Ovary (tissue), 10 donors: ENCODE measurements at places on chromosomes 5 and 9.

DNA sequence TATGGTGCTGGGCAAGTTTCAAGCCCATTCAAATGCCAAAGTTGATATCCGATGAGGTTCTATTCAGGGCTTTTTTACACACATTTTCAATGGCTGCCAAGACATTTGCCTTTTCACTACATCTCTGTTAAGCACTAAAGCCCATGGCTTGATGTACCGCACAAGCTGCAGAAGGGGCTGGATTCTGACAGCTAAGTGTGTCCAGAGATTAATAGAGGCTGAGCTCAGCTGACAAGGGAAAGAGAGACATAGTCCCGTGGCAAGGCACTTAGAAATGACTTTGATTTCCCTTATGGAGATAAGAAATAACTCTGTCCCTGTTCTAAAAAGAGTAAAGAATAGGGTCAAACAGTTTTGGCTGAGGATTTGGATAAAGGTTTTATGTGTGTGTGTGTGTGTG is 198.6 kb downstream of the DMRT2 start:
- no peak for DNase-seq

- peak; percentile 50 for DNase-seq
These were observed 12.5 kb upstream of the SLC36A3 start for GRCh38 chr5:151315998-151316597.

- no peak for DNase-seq
These were observed 77.8 kb upstream of the PRRC1 start for GRCh38 chr5:127439644-127440043.

DNA sequence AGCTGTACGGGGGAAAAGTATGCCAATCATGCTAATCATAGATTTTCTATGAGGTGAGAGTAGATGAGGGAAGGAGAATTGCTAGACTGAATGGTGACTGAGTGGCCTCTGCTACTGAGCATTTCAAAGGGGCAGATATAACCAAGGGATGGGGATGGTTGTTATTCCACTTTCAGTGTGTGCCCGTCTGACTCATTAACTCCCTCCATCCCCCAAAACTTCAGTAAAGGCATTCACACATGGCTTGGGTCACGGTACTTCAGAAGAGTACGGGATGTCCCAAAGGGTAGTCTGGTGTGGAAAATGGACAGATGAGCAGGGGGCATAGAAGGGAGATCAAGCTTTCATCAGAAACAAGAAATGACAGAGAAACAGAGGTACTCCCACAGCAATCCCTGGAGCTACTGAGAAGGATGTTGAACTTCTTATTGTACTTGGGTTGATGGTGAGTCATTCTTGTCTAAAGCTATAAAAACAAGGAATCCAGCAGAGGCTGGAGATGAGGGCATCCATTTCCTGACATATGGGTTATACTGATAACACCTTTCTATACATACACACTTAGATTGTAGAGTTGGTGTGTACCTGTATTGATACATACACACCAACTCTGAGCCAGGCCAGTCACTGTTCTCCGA is 8.9 kb upstream of the TLE4 start:
- DNase-seq = no peak

- no peak for DNase-seq
These were observed 90.4 kb downstream of the RIC1 start for GRCh38 chr9:5719100-5719926.

DNA sequence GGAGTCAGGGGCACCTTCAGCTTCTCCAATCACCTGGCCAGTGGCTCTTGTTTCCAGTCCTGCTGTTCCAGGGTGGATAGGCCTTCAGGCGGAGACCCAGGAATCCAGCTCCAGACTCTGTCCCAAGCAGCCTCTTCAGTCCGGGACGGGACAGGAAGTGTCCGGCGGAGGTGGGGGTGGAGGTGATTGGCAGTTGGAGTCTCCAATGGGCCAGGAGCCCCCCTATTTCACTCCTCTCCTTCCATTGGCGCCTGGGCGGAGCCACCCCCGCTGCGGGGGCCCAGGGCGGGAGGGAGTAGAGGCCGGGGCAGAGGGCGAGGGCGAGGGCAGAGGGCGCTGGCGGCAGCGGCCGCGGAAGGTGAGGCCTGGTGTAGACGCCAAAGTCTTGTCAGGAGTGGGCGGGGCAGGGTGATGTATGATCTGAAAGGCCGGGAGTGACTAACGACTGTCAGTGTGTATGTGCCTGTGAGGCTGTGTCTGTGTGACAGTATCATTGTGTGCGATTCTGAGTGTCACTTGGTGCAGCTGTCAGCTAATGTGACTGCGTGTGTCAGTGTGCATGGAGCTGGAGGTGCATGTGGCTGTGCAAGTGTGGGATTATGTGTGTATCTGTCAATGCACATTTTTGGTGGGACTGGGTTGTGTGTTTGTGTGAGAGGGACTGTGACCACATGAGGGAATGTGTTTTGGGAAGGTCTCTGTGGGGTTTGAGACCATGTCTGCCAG is at the start of gene IL11RA:
IL11RA (plus strand) TSS at position 310 of the 726 bp plus-strand sequence. CDS start 3,033 bp downstream, outside the sequence.
- peak; percentile 94 for DNase-seq

DNA sequence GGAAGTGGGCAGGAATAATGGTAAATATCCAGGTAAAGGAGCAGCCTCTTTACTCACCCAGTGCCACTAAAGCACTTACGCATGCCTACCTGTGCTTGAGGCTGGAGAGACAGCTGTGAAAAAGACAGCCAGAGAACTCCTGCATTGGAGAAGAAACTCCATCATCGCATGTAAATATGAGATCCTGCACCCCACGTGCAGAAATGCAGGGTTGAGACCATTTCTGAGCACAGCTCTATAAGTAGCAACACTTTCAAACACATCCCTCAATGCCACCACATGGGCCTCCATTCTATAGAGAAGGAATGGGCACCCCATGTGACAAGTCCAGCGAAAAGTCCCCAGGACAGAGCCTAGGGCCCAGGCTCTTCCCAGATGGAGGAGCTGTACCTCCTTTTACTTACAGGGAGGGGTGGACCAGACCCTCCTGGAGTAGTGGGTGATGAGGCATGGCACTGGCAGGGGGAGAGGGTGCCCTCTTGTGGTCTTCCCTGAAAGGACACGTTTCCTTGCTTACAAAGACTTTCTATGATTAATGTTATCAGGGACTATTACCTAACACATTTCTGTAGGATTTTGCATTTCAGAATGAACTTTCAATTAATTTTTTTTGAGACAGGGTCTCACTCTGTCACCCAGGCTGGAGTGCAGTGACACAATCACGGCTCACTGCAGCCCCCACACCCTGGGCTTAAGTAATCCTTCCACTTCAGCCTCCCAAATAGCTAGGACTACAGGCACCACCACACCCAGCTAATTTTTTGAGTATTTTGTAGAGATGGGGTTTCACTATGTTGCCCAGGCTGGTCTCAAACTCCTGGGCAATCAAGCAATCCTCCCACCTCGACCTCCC is 55.3 kb upstream of the IL17B start:
- DNase-seq = peak; percentile 77

- DNase-seq = no peak
These were observed 24.9 kb downstream of the PITX1 start for GRCh38 chr5:135008981-135009735.

DNA sequence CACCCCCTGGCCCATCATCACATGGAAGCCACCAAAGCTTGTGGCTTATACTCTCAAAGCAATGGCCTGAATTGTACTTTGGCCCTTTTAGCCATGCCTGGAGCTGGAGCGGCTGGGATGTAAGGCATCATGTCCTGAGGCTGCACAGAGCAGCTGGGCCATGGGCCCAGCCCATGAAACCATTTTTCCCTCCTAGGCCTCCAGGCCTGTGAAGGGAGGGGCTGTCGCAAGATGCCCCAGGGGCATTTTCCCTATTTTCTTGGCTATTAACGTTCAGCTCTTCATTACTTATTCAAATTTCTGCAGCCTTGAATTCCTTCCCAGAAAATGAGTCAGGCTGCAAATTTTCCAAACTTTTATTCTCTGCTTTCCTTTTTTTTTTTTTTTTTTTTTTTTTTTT is 27.7 kb downstream of the FST start:
- DNase-seq = no peak

DNA sequence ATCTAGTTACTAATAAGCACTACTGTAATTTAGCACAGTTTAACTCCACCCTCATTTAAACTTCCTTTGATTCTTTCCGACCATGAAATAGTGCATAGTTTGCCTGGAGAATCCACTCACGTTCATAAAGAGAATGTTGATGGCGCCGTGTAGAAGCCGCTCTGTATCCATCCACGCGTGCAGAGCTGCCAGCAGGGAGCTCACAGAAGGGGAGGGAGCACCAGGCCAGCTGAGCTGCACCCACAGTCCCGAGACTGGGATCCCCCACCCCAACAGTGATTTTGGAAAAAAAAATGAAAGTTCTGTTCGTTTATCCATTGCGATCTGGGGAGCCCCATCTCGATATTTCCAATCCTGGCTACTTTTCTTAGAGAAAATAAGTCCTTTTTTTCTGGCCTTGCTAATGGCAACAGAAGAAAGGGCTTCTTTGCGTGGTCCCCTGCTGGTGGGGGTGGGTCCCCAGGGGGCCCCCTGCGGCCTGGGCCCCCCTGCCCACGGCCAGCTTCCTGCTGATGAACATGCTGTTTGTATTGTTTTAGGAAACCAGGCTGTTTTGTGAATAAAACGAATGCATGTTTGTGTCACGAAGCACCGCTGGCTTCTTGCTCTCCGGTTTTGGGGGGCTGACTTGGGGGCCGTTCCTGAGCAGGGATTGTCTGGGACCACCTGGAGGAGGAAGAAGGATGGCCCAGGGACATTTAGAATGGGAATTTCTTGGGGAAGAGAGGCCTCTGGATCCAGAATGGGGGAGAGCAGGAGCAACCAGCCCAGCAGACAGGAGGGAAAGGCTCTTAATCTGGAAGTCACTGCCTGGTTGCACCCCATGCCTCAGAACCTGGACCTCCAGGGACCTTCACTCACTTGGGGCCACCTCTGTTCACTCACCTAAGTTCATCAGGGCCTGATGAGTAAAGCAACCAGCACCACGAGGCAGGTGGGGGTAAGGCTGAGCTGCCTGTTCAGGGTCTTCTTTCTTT is 35.4 kb downstream of the CXXC5 start:
- no peak for DNase-seq

DNA sequence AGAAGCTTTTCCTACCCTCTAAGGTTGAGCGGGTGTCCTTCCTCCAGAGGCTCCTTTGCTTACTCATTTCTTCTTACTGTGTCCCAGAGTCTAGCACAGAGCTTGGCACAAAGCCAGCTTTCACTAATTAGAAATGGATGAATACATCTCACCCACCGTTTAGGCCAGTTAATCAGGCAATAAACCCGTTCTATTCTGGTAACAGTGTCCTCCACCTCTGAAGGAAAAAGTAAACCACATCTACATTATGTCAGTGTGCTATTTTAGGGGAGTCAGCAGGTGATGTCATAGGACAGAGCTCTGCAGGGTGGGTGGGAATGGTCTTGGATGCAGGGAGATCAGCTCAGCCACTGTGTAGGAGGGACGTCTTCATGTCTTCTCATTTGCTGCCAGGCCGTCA is 109.2 kb downstream of the OSTF1 start:
- no peak for DNase-seq

DNA sequence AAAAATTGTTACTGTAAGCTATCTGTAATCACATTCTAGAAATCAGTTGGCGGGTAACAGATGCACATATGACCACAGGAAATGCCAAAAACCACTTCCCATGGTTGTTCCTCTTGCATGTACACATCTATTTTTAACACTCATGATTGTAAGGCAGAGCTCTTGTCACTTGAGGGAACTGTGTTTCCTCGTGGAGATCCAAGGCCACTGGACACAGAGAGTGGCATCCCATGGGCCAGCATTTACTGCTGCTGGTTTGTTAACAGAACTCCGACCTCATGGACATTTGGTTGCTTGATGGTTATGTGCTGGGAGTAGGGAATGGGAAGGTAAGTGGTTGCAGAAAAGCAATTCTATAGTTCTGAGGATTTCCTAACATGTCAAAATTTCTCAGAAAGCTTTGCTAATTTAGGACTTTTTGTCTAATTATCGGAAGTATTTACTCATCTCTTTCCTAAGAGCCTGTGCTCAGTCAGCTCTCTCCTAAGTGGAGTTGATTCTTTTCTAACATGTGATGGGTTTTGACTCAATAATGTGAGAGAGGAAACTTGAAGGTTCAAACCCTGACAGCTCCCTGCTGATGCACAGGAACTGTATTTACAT is 202.0 kb upstream of the NR3C1 start:
- no peak for DNase-seq

DNA sequence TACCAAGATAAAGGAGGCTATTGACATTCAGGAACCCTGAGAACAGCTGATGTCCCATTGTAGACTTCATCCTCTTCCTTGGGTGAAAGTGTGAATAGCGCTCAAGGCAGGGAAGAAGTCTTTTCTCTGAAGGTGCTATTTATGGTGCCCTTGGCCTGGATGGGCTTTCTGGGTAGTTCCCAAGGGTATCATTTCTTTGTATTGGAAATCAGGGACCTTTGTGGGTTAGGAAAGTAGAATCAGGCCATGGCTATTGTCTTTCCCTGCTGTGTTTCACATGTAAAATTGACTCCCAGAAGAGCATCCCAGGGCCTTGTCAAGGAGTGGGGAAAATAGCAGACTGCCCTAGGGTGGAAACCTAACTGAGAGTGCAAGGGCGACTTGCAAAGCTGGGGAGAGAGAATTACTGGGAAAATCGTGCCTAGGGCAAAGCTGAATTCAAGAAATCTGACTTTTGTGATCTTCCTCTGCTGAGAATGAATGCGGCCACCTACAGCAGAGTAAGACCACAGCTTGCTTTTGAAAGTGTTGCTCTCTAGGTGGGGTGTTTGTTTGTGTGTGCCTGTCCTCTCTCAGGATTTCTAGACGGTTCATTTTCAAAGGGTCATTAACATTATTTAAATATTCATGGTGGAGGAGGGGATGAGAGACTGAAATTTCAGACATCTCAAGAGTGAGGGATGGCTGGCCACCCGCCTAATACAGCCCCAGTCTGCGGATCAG is 160.6 kb downstream of the C9orf152 start:
- no peak for DNase-seq

DNA sequence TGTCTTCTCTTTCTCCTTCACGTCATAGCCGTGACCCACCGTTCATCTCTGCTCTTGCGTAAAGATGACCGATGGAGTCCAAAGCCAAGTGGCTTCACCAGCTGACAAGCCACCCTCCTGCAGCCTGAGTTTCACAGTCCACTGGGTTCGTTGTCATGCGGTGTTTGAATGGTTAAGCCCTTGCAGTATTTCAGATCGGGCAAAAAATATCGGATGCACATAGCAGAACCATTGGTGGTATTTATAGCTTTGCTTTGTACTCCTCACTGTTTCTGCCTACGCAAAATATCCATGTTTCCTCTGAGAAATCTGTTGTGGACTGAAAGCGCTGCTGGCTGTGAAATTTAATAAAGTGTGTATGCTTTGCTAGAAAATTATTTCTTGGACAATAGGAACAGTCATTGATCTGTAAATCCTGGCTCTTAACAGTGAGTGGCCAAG is 34.5 kb upstream of the NCS1 start:
- DNase-seq = no peak

- no peak for DNase-seq
These were observed 2.5 kb upstream of the PIP5K1B start for GRCh38 chr9:68702493-68702892.
